SK-N-MC (cell line): ENCODE measurements at places on chromosomes 16 and 17.

DNA sequence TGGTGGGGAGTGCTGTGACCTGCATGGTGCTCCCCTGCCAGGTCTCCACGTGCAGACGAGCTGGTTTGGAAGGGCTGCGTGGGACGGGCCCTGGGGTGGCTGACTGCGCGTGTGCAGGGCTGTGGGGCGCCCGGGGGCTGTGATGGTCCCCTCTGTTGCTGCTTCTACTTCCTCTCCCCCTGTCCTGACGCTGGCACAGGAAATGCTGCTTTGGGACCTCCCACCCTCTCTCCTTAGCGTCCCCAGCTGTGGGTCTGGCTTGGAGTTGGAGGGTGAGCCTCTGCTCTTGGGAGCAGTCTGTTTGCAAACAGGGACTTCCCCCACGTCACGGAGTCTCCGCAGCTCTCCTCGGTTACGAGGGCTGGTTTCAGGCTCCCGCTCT is 35.2 kb downstream of the TSC2 start:
- no peak for DNase-seq

- no peak for DNase-seq
These were observed 69.1 kb downstream of the CACNG1 start for GRCh38 chr17:67113486-67113885.

DNA sequence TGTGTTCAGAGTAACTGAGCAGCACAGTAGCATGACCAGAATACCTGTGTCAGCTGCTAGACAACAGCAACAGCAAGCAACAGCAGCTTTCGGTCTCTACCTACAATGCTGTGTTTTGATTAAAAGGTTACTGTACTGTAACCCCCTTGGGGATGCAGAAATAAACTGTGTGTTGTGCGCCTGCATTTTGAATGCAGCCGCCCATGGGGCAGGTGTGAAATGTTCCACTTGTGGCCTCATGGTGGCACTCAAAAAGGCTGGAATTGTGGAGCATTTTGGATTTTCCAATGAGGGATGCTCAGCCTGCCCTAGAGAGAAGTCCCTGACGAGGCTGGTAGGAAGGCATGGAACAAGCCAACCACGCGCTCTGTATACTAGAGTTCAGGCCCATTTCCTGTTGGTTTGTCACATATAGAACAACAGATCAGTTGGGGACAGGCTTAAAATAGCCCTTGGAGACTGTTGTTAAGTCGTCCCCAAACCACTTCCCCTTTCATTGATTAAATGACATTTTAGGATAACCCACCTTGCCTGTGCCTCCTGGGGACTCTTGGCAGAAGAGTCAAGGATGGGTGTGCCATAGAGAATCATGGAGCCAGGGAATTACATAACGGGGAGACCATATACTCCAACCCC is 27.1 kb downstream of the SCPEP1 start:
- no peak for DNase-seq

DNA sequence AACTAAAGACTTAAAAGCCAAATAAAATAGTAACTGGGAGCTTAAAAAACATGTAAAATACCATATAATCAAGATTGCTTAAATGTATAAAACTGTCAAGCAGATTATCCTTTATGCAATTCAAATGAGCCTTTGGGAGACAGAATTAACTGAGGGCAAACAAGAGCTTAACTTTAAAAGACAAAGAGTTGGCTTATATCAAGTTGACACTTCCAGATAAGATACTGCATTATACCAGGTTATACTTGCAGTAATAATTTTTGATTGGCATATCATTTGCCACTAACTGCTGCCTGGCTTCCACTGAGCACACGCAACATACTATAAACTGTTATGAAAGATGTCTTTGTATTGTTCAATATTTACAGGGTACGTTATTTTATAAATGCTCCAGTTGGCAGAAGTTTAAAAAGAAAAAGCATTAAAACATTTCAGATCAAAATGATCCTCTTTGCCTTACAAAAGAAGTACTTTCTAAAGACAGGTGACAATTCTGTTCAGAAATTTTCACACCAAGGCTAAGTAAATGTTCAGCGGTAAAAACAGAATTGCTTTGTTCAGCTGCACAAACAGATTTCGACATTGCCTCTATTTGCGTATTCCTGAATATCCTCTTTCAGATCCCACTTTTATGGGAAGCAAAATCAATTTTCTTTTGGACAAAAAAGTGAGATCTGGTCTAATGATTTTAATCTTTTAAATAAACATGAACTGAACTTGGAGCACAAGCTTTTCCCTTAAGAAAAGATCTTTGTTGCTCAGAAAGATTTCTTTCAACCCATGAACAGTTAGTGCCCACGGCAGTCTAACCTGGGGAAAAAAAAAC is 50.7 kb downstream of the TOX3 start:
- DNase-seq: no peak

DNA sequence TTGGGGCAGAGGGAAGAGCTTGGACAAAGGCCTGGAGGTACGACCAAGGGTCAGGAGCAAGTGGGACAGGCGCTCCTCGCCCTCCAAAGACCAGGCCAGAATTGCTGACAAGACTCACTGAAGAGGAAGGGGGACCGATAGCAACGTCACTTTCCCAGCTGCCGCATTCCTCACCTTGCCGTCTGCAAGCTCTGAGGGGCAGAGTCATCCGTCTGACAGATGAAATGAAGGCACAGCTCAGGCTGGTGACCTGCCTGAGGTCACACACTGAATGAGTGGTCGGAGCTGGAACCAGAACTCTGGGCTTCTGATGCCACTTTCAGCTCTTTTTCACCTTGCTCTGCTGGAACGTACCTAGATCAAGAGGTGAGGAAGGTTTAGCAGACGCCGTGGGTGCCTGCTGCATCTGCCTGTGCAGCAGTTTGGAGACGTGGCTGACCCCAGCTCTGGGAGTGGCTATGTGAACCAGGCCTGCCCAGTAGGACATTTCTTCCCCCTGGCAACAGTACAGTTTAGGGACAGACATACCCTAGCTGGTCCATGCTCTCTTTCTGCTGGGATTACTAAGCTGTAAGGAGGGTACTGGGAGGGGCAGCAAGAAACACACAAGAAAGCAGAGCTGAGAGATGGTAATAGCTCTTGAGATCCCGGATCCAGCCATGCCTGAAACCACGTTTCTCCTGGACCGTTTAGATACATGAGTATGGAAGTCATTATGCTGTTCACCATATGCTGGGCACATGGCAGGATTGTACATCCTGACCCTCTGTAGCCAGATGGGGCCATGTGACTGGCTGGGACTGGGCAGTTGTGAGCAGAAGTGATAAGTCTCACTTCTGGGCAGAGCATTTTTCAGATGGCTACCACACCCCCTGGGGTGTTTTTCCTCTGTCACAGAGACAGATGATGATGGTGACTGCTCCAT is 50.9 kb downstream of the IL21R start:
- DNase-seq: no peak

- no peak for DNase-seq
These were observed 4.7 kb upstream of the DDX19A start for GRCh38 chr16:70342016-70342415.

- no peak for DNase-seq
These were observed 41.5 kb downstream of the CPNE2 start for GRCh38 chr16:57133886-57134285.

GRCh38 chr17:36533935-36534839 is 481 bp downstream of the MYO19 start:
- no peak for DNase-seq

DNA sequence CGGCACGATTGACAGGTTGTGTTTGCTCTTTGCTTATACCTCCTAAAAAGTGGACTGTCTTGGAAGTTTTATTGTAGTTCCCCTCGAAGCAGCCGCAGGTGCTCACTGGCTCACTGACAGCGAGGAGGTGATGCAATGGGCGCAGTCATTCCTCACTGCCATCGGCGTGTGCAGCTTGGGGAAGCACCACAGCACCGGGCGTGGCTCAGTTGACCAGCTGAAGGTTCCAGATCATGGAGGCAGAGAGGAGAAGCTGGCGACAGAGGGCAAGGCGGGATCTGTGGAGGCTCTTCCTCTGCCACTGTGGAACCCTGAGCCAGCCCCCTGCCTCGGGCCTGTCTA is 72.1 kb upstream of the TNRC6C start:
- no peak for DNase-seq

- no peak for DNase-seq
These were observed 104.1 kb downstream of the BANP start for GRCh38 chr16:88055356-88055755.

- DNase-seq: no peak
These were observed 252.1 kb upstream of the N4BP1 start for GRCh38 chr16:48862087-48862532.

DNA sequence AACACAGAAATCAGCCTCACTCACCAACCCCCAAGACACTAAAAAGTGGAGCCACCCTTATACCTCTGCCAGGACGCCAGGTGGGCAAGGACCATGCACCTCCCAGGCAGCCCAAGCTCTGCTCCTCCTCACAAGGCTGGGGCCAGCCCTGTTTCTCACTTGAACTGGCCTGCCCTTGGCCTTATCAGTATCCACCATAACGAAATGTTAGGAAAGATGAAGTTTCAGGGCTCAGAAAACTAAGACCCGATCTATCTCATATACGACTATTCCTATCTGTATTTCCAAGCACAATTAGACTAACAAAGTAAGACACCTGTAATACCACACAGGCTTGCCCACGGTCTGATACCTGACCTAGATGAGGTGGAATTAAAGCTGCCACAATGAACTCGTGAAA is 6.9 kb downstream of the FBXO31 start:
- DNase-seq: no peak

DNA sequence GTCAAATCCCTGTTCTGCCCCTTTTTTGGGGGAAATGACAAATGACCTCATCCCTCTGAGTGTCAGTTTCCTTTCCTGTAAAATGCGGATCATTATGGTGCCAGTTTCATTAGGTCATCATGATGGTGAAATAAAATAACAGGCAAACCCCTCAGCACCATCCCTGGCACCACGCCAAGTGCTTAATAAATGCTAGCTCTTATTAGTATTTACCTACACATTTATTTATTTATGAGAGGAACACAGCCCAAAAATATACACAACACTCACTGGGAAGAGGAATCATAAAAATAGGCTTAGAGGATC is 28.6 kb upstream of the GPRC5B start:
- no peak for DNase-seq
